ENCODE measurements at places on chromosomes 11 and 22.

GRCh38 chr22:37681001-37681424 lies 5.1 kb upstream of the NOL12 start:
- peak; percentile 73 for DNase-seq

DNA sequence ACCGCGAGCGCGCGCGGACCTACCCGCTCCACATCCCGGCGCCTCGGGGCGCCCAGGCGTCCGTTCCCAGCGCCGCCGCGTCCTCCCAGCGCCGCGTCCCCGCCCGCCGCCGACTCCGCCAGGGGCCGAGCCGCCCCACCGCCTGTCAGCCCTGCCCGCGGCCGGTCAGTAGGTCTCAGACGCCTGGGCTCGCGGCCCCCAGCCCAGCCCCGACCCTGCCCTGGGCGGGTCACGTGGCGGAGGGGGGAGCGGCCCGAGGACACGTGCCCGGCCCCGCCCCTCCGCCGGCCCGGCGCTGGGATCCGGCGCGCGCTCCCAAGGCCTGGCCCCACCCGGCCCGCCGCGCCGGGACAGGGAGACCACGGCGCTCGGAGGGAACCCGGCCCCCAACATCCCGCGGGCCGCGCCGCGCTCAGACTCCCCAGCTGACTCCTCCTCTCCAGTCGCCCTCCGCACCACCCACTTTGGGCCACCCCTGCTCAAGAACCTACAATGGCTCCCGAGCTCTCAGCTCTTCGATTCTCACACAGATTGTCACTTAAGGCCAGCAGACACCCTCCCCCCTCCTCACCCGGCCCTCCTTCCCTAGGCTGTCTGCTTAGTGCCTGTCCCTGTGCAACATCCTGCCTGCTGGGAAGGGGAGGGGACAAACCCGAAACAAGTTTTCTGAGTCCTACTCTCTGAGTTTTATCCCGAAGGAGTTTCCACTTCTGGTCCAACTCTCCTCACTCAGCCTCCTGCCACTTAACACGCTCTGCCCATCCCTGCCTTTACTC lies at the start of gene RAB3IL1:
Gene RAB3IL1 (minus strand): TSS at position 233 of the 776 bp plus-strand sequence. CDS start 199 bp downstream, at position 34.
- DNase-seq = peak; percentile 47

GRCh38 chr11:1792461-1792860 lies 28.7 kb upstream of the CTSD start:
- DNase-seq = no peak

- peak; percentile 5 for DNase-seq
These were observed 28.5 kb downstream of the ZNF280B start for GRCh38 chr22:22479999-22480532.

- DNase-seq = no peak
These were observed 1225.9 kb upstream of the CNTN5 start for GRCh38 chr11:97794876-97795275.

GRCh38 chr11:10743354-10744000 lies 7.6 kb upstream of the CTR9 start:
- DNase-seq = no peak

DNA sequence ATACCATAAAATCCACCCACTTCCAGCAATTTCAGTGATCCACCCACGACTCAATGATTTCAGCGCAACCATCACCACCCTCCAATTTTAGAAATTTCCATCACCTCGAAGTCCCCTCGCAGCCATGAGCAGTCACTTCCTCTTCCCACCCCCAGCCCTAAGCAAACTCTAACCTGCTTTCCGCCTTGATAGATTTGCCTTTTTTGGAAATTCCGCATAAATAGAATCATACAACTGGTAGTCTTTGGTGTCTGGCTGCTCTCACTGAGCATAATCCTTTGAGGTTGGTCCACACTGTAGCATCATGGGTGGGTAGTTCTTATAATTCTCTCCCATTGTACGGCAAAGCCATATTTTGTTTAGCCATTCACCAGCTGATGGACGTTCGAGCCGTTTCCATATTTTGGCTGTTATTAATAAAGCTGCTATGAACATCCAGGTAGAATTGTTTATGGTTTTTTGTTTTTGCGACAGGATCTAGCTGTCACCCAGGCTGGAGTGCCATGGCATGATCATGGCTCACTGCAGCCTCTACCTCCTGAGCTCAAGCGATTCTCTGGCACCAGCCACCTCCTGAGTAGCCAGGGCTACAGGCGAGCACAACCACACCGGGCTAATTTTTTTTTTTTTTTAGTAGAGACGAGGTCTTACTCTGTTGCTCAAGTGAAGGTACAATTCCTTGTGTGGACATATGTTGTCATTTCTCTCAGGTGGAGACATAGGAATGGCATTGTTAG lies 16.0 kb downstream of the PIM3 start:
- no peak for DNase-seq

- DNase-seq = no peak
These were observed 156.6 kb upstream of the GUCY1A2 start for GRCh38 chr11:107174856-107175255.

DNA sequence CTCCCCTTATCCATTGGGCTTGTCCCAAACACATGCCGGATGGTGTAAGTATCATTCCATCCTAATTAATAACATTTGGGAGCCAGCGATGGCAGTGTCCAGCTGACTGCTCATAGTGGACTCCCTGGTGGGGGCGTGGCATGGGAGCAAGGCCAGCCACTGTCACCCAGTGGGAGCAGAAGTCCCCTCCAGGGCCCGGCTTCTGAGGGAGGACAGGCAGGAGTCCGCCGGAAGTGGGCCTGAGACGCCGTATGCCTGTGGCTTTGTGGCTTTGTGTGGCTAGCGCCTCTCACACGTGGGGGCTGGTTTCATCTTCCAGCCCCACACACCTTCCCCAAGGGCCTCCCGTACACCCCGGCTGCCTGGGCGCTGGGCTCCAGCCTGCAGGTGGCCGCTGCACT lies 124.5 kb downstream of the KCNQ1 start:
- DNase-seq = peak; percentile 13

DNA sequence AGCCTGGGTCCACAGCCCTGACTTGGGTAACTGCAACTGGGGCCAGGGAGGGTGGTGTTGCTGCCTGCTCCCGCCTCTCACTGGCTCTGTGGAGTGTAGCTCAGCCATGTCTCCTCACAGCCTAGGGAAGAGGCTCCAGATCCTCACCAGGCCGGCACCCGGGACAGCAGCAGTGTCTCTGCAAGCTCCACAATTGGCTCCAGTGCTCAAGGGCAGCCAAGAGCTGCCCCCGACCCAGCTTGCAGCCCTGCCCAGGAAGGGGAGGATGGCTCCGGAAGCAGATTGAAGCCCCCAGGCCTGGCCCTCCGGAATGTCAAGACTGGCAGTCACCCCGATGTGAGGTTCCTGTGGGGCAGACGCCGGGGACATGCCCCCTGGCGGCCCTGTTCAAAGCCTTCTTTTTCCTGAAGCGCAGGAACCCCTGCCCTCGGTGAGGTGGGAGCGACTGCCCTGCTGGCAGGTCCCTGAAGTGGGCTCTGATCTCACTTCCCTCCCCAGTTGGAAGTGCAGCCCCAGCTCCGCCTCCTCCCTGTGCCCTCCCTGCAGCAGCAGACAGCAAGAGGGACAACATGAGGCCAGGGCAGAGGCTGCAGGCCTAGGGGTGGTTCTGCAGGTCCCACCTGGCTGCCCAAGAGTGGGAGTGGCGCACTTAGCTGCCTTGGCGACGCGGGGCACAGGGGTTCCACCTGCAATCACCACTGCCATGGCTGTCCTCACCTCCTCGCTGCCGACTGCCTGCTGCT lies 816.2 kb upstream of the LUZP2 start:
- DNase-seq = no peak

GRCh38 chr22:33853200-33854097 lies 66.8 kb downstream of the LARGE1 start:
- DNase-seq = peak; percentile 47

GRCh38 chr22:21902296-21903087 lies 35.0 kb upstream of the MAPK1 start:
- DNase-seq = no peak

DNA sequence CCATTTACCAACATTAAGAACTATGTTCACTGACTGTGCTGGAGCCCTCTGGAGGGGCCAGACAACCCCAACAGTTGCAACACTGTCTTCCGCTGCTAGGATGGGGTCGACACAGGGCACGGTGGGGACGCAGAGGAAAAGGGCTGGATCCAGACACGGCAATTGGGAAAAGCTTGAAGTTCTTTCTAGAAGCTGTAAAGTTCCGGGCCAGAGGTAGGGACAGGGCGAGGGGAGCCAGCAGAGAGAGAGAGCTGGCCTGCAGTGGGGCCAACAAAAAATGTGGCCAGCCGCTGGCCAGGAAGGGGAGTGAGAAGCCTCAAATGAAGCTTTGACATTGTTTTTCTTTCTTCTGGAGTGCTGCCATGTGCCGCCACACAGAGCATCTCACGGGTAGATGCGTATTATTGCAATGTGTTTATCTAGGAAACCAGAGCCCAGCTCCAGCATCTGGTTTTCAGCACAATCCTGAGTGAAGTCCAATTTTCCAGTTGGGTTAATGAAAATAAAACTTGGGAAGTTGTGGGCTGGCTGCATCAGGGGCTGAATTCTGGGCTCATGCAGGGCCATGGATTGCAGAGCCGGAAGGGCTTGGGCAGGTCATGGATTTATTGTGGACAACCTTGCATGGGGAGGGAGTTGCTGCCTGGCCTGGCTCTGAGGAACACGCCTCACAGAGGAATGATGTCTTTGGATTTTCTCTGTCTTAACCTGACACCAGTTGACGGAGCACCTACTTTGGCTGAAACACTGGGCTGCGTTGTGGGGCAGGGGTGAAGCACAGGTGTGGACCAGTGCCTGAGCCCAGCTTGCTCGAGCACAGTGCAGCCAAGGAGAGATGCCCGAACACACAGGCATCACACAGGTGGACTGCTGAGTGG lies 67.6 kb upstream of the AMPD3 start:
- peak; percentile 77 for DNase-seq

- DNase-seq = no peak
These were observed 1.4 kb upstream of the TRMT2A start for GRCh38 chr22:20118300-20119020.

GRCh38 chr22:35578836-35579575 lies 38.1 kb downstream of the MB start:
- no peak for DNase-seq

DNA sequence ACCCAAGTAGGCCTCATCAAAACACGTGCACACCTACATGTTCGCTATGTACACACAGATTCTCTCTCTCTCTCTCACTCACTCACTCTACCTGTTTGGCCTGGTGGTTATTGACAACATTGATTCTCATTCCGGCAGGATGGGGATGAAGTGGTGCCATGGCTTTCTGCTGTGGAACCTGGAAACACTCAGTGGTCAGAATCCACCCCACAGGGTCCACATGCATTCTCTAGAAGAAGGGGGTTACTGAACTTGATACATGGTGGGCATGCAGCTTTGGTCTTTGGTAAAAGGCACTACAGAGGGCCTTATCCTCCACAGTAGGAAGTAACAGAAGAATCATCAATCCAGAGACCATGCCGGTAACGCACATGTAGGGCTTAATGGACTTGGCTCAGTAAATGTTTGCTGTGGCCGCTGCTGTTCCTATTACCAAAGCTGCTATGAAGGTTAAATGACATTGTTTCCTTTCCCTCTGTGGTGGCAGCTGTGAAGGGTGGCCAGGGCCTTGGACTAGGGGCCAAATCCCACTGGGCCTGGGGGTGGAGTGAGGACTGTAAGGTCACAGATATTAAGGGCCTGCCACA lies 12.7 kb downstream of the POLDIP3 start:
- DNase-seq = no peak
